ENCODE measurements at places on chromosomes 12 and 14.

GRCh38 chr12:42187799-42188198 lies 43.1 kb upstream of the GXYLT1 start:
- no peaks in the 10 kb centered on the region for H3K27me3 ChIP-seq
- no peaks in the 10 kb centered on the region for H3K4me1 ChIP-seq
- no peaks in the 10 kb centered on the region for H3K36me3 ChIP-seq
- no peak overlapping the region for H3K4me3 ChIP-seq

DNA sequence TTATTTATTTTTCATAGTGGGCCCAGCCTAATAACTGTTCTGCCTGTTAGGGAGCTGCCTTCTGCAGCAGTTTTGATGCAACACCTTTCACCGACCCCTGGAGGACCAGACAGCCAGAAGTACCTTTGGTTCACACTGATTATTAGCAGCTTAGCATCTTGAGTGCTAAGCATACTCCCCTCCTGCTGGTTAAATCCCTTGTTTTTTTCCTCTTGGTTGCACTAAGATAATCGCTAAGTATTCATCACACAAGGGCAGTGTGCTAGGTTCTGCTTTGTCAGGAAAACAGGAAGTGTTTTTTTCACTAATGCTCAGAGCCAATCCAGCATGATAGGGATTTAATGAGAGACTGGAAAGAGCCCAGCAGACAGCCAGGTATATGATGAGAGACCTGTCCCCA lies 437.0 kb downstream of the FUT8 start:
- no peaks in the 10 kb centered on the region for H3K4me1 ChIP-seq
- DNase-seq, result no peak
- H3K4me3 ChIP-seq, result no peak overlapping the region
- H3K27me3 ChIP-seq, result no peaks in the 10 kb centered on the region
- no peaks in the 10 kb centered on the region for H3K36me3 ChIP-seq

- H3K4me1 ChIP-seq, result peaks cover 7% of the 10 kb centered on the region
- no peak overlapping the region for H3K27ac ChIP-seq
- H3K4me3 ChIP-seq, result no peak overlapping the region
- no peaks in the 10 kb centered on the region for H3K36me3 ChIP-seq
Measured at GRCh38 chr12:7868391-7868790, 4.3 kb downstream of the SLC2A14 start.

- H3K4me3 ChIP-seq, result no peak overlapping the region
- H3K36me3 ChIP-seq, result no peaks in the 10 kb centered on the region
- H3K27me3 ChIP-seq, result no peaks in the 10 kb centered on the region
- H3K4me1 ChIP-seq, result no peaks in the 10 kb centered on the region
- no peak overlapping the region for H3K27ac ChIP-seq
Measured at GRCh38 chr14:99590746-99591555, 13.1 kb downstream of the CCDC85C start.

DNA sequence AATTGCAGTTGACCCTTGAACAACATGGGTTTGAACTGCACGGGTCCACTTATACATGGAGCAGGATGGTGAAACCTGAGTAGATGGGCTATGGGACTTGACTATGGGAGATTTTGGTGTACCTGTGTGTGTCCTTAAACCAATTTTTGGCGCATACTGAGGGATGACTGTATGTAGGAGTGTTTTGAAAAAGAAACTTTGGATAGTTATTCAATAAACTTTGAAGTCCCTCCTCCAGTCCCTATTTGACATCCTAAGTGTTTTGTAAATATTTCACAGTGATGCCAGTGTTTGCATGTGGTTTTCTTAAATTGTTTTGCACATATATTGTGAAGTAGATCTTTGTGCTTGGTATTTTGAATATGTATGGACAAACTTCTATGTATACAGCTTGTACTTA lies 12.4 kb downstream of the KTN1 start:
- no peak overlapping the region for H3K27ac ChIP-seq
- no peak for DNase-seq
- no peaks in the 10 kb centered on the region for H3K36me3 ChIP-seq
- H3K27me3 ChIP-seq, result no peaks in the 10 kb centered on the region

DNA sequence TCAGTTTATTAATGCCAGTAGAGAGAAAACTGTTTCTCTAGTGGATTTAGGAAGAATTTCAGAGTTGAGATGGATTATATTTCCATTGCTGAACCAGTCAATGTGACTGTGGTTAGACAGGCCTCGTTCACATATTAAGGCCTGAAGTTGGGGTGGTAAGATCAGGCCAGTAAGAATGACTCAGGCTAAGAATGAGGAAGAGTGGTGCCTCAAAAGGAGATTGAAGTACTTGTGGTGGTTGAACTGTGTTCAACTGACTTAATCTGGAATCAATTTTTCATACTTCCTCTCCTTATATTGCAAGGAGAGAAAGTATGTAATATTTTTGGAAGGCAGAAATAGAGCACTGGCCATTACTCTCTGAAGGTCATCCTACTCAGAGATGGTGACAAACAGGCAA lies 37.8 kb upstream of the ATF7IP start:
- no peaks in the 10 kb centered on the region for H3K36me3 ChIP-seq
- H3K4me3 ChIP-seq, result no peak overlapping the region
- no peaks in the 10 kb centered on the region for H3K27me3 ChIP-seq

DNA sequence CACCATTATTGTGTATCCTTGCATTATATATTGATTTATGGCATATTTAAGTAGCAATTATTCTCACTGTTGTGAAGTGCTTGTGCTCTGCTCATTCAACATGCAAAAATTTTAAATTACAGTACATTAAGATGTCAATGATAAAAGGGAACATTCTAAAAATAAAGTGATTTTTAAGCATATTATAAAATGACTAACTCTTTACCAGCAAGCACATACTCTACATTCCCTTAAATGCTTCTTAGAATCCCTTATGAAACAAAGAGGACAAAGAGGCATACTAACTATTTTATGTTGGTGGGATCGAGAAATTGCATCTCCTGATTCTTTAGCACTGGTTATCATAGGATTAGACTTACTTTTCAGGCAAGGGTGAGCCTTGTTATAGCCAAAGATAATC lies 46.6 kb upstream of the ZDHHC17 start:
- no peak for DNase-seq
- H3K4me3 ChIP-seq, result no peak overlapping the region
- no peaks in the 10 kb centered on the region for H3K4me1 ChIP-seq
- H3K27me3 ChIP-seq, result no peaks in the 10 kb centered on the region
- no peak overlapping the region for H3K27ac ChIP-seq
- H3K36me3 ChIP-seq, result no peaks in the 10 kb centered on the region

DNA sequence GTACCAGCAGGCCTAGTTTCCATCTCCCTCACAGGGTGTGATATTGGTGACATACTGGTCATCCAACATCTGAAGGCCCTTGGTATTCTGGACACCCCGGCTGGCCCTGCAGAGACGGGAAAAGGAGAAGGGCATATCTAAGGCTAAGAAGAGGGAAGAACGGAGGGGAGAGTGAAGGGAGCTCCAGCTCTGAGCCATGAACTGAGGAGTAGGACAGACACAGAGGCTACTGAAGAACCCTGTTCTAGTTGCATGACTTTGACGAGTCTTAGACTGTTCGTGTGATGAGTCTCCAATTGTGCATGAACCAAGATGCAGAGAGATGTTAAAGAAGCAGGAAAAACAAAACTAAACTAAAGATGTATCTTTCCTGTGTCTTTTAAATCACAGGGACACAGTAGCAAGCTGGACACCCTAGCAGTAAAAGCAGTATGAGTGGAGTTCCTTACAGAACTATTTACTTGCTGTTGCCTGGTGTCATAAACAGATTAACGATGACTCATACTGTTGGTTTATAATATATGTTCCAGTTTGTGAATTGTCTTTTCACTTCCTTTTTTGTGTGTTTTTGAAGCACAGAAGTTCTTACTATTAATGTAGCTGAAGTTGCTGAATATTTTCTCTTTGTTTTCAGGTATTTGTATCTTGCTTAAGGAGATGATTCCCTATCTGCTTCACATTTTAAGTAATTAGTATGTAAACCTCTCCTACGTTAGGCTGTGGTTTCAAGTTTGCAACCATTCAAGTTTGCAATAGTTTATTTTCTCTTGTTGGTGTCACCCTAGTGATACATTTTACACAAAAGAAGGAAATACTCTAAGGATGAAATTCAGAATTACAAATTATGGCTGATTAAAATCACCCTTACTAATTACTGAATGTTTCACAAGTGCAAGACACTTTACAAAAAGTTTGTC lies 15.7 kb downstream of the FAR2 start:
- no peaks in the 10 kb centered on the region for H3K36me3 ChIP-seq
- peak overlapping the region; percentile 38 for H3K27ac ChIP-seq
- H3K4me3 ChIP-seq, result no peak overlapping the region

GRCh38 chr12:120466560-120467315 lies 2.8 kb downstream of the SRSF9 start:
- no peak for DNase-seq
- H3K27ac ChIP-seq, result no peak overlapping the region
- H3K4me1 ChIP-seq, result peaks cover 21% of the 10 kb centered on the region
- H3K27me3 ChIP-seq, result no peaks in the 10 kb centered on the region

- H3K27ac ChIP-seq, result peak overlapping the region; percentile 89
- peak overlapping the region; percentile 89 for H3K4me3 ChIP-seq
- no peaks in the 10 kb centered on the region for H3K4me1 ChIP-seq
Measured at GRCh38 chr12:31589904-31590641, 863 bp downstream of the DENND5B start.

- H3K4me3 ChIP-seq, result no peak overlapping the region
- H3K27me3 ChIP-seq, result no peaks in the 10 kb centered on the region
- no peak for DNase-seq
- peaks cover 15% of the 10 kb centered on the region for H3K4me1 ChIP-seq
- peak overlapping the region; percentile 59 for H3K27ac ChIP-seq
Measured at GRCh38 chr14:71714225-71714624, 218.0 kb upstream of the RGS6 start.

- no peak for DNase-seq
- no peaks in the 10 kb centered on the region for H3K4me1 ChIP-seq
- H3K4me3 ChIP-seq, result no peak overlapping the region
- H3K27me3 ChIP-seq, result no peaks in the 10 kb centered on the region
Measured at GRCh38 chr12:115433014-115433634, 749.1 kb upstream of the TBX3 start.

GRCh38 chr12:48629541-48629940 lies 52.5 kb downstream of the KANSL2 start:
- no peak overlapping the region for H3K4me3 ChIP-seq
- no peaks in the 10 kb centered on the region for H3K36me3 ChIP-seq
- no peaks in the 10 kb centered on the region for H3K4me1 ChIP-seq
- no peak overlapping the region for H3K27ac ChIP-seq
- DNase-seq, result no peak
- no peaks in the 10 kb centered on the region for H3K27me3 ChIP-seq

GRCh38 chr12:94458877-94459727 lies 565 bp downstream of the CEP83 start:
- no peaks in the 10 kb centered on the region for H3K27me3 ChIP-seq
- H3K4me1 ChIP-seq, result peaks cover 23% of the 10 kb centered on the region
- H3K27ac ChIP-seq, result peak overlapping the region; percentile 86
- H3K4me3 ChIP-seq, result peak overlapping the region; percentile 80
- H3K36me3 ChIP-seq, result peaks cover 8% of the 10 kb centered on the region

DNA sequence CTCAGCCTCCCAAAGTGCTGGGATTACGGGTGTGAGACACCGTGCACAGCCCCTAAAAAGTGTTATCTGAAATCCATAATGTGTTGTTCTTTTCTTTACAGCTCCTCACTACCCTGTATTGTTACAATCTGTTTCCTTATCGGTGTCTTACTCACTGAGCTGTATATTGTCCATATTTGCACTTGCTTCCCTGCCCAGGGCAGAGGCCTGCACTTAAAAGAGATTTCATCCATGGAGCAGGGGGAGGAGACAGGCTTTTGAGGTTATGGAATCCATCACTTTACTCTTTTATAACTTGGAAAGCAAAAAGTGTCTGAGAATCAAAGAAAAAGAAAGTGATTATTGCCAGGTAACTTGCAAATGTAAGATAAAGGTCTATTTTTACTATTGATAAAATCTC lies 251.0 kb downstream of the DIO2 start:
- H3K4me3 ChIP-seq, result no peak overlapping the region
- no peaks in the 10 kb centered on the region for H3K27me3 ChIP-seq
- no peaks in the 10 kb centered on the region for H3K36me3 ChIP-seq
- no peak overlapping the region for H3K27ac ChIP-seq
- no peaks in the 10 kb centered on the region for H3K4me1 ChIP-seq
- DNase-seq, result no peak

DNA sequence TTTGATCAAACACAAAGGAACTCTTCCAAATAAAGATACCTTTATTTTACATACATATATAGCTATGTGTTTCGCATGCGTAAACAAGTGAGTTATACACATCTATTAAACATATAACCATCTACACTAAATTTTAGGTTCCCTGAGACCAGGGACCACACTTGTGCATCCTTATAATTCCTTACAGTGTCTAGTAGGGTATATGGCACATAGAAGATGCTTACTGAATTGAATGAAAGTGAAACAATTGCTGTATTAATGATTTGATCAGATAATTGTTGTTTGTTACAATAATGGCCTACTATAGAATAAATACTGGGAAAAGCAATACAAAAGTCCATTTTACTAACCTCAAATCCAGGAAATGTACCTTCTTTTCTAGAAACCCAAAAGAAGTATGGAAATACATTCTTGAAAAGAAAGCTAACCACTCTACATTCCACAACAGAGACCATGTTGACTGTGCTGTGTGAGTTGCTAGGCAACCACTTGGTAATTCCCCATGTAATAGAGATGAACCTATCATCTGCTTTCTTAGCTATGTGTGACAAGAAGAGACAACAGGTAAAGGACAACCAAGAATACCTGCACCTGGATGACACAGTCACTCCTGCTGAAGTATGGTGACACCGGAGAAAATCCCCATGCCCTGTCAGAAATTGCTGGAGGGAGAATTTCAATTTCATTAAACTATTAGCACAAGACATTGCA lies 11.9 kb upstream of the CIPC start:
- H3K27ac ChIP-seq, result no peak overlapping the region
- no peaks in the 10 kb centered on the region for H3K4me1 ChIP-seq
- no peak for DNase-seq
- no peaks in the 10 kb centered on the region for H3K36me3 ChIP-seq

DNA sequence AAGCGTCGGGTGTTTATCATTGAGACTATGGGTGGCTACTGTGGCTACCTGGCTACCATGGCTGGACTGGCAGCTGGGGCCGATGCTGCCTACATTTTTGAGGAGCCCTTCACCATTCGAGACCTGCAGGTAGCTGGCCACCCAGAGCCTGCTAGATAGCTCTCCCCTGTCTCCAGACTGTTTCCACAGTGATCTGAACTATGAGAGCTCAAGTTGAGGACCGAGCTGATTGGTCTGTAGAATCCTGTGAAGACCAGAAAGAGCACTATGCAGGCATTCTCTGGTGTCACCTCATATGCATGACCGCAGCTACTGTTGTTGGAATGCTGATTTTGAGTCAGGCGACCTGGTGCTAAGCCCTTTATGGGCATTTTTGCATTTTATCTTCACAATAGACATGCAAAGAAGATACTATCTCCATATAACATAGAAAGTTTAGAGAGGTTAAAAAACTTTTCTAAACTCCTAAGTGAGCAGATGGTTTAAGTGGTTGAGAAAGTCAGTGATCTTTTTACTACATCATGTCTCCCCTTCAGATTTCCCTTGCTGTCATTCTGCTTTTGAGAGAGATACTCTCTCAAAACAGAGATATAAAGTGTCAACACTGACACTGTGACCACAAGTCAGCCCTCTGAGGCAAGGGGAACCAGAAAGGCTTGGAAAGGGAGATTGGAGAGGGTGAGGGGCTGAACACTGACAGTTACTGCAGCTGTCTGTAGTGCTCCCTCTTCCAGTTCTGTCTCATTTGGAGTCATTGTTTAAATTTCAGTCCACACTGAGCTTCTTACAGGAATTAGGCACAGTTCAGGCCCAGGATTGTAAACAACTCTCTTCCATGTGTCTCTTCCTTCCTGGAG lies 14.3 kb downstream of the ASB8 start:
- no peaks in the 10 kb centered on the region for H3K4me1 ChIP-seq
- H3K36me3 ChIP-seq, result no peaks in the 10 kb centered on the region
- no peaks in the 10 kb centered on the region for H3K27me3 ChIP-seq
- H3K27ac ChIP-seq, result no peak overlapping the region
